Fibroblast of the aortic adventitia (primary cell): ENCODE measurements at places on chromosomes 6 and 20. TPM values are rescaled to one million over a fixed set of nuclear protein-coding genes. Genes with fewer than 3 reads are reported as not detected.

The C6orf163 gene
- 3.9 and 5.2 TPM in 2 replicates for total RNA-seq

The PHIP gene
- 30.1 and 34.3 TPM in 2 replicates for total RNA-seq

The MLN gene
- total RNA-seq = not detected in 2 replicates

The RHAG gene
- not detected in 2 replicates for total RNA-seq

The SLC17A1 gene
- total RNA-seq = not detected in 2 replicates
